Right ventricle myocardium inferior (tissue), 1 donor: ENCODE measurements at places on chromosomes 12 and 14.
A peak's percentile ranks its signal among the peaks of the same experiment; 100 is the strongest.

- no peak for DNase-seq
These were observed 31.5 kb upstream of the LMNTD1 start for GRCh38 chr12:25584596-25584995.

- DNase-seq: no peak
These were observed 14.4 kb upstream of the HIP1R start for GRCh38 chr12:122820838-122821271.

- DNase-seq: no peak
These were observed 43.0 kb upstream of the GSG1 start for GRCh38 chr12:13146336-13146938.

DNA sequence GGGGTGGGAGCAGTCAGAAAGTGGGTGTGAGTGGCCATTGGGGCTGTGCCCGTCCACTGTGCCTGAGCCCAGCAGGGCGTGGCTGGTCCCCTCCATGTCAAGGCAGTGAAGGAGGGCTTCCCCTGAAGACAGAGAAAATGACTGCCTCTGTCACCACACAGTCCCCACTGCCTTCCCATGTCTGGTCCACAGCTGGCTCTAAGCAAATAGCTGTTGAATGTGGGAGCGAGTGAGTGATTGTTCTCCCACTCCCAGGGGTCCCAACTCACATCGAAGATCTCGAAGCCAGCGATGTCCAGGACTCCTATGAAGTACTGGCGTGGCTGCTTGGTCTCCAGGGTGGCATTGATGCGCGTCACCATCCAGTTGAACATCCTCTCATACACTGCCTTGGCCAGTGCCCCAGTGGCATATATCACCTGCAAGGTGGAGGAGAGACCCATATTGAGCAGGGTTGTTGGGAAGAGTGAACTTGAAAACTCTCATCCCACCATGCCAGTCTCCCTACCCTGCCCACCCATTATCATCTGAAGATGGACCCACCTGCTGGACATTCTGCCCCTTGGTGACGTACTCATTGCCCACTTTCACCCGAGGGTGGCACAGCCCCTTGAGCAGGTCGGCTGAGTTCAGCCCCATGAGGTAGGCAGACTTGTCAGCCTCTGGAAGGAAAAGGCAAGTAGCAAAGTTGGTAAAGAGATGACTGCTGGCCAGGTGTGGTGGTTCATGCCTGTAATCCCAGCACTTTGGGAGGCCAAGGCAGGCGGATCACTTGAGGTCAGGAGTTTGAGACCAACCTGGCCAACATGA is 6.6 kb downstream of the MYH7 start:
- DNase-seq: no peak

DNA sequence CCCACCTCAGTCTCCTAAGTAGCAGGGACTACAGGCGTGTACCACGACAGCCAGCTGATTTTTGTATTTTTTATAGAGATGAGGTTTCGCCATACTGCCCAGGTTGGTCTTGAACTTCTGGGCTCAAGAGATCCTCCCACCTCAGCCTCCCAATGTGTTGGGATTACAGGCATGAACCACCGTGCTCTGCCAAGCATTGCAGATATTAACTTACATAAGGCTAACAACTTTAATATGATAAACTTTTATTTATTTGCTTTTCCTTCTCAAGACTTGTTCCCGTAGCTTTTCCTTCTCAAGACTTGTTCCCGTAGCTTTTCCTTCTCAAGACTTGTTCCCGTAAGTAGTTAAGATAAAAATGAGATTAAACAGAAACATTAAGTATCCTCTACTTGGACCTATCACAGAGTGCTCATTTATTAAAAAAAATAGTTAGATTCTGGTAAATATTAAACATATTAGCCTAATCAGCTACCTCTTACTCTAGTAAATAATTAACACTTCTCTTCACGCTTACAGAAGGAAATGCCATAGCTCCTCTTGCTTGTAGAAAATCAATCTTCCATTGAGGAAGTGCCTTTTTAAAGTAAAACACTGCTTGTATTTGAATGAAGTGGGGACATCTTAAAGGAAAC is 157.7 kb upstream of the KITLG start:
- DNase-seq: no peak

- no peak for DNase-seq
These were observed 276.5 kb downstream of the TMEM132C start for GRCh38 chr12:128543460-128543859.

GRCh38 chr12:15544589-15544988 is 222.3 kb downstream of the PTPRO start:
- no peak for DNase-seq

- no peak for DNase-seq
These were observed 49.2 kb downstream of the PSMA6 start for GRCh38 chr14:35341454-35341750.

DNA sequence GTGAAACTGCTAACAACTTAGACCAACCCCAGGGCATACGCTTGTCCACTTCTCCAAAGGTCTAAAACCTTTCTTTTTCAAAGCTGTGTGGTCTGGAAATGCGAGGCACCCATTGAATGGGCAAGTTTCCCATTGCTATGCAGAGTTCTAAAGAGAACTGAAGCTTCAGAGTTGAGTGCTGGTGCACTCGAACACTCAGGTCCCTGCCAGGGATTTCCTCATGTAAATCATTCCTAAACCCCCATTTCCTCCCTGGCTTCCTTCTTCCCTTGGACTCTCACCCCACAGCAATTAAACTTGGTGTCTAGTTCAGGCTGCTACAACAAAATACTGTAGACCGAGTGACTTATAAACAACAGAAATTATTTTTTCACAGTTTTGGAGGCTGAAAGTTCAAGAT is 2.2 kb upstream of the PXN start:
- no peak for DNase-seq

DNA sequence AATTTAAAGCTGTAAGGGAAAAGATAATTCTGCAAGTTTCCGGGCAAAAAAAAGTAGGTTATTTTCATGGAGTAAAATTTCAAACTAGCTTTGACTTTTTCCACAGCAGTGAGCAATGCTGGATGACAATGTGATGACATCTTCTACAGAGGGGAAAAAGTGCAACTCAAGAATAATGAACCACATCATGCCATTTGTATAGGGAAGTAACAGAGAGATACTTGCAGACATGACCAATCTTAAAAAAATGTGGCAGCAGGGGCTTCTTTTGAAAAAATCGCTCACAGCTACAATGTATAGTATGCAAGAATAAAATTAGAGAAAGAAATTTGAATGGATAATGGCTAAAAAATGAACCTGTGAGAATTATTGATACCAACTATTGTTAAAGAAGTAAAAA is 115.5 kb downstream of the DHRS2 start:
- no peak for DNase-seq

DNA sequence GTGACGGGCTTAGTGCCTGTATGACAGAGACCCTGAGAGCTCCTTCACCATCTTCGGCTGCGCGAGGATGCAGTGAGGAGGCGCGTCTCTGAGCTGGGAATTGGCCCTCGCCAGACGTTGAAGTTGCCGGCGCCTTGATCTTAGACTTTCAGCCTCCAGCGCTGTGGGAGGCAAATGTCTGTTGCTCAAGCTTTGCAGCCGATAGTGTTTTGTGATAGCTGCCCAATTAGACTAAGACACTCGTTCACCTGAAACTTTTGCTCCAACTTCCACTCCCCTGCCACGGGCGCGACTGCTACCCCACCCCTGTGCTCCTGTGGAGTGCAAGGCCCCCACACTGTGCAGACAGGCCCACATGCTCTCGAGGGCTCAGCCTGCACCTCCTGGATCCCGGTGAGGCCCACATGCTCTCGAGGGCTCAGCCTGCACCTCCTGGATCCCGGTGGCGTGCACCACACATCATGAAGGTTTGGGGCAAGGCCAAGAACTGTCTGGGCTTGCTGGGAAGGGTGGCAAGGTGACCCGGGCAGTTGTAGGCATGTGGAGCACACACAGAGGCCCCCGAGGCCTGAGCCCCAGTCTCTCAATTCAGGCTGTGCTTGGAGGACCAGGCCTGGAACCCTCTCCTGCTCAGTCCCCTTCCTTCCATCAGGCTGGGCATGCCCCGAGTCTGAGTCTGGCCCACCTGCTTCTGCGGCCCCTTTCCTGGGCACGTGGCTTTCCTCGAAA is 324.6 kb downstream of the TMEM121 start:
- no peak for DNase-seq

DNA sequence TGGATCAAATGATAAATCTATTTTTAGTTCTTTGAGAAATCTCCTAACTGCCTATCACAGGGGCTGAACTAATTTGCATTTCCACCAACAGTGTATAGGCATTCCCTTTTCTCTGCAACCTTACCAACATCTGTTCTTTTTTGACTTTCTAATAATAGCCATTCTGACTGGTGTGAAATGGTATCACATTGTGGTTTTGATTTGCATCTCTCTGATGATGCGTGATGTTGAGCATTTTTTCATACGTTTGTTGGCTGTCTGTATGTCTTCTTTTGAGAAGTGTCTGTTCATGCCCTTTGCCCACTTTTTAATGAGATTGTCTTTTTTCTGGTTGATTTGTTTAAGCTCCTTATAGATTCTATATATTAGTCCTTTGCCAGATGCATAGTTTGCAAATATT is 67.1 kb downstream of the IFNG-AS1 start:
- no peak for DNase-seq

GRCh38 chr12:123233505-123234308 is 471 bp downstream of the MTRFR start:
- no peak for DNase-seq

- DNase-seq: no peak
These were observed 18.3 kb downstream of the DYRK4 start for GRCh38 chr12:4580281-4580688.

DNA sequence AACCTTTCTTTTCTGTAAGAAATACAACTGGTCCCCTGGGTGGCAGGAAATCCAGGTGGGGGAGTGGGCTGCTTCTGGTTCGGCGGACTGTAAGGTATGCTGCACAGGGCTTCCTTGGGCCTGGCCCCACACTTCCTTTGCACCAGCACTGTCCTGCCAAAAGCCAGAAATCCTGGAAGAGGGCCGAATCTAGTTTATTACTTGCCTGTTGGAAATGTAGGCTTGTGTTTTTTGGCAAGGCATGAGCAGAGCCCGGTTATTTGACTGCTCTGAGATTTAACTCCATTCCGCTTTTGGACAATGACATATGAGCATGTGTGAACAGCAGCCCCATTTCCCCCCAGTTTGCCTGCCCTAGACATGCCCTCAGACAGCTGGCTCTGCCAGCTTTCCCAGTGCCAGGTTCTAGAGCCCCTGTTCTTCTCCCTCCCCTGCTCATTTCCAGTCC is 86.6 kb downstream of the BORCS5 start:
- peak; percentile 70 for DNase-seq

GRCh38 chr12:90839346-90839745 is 115.6 kb downstream of the CCER1 start:
- no peak for DNase-seq

DNA sequence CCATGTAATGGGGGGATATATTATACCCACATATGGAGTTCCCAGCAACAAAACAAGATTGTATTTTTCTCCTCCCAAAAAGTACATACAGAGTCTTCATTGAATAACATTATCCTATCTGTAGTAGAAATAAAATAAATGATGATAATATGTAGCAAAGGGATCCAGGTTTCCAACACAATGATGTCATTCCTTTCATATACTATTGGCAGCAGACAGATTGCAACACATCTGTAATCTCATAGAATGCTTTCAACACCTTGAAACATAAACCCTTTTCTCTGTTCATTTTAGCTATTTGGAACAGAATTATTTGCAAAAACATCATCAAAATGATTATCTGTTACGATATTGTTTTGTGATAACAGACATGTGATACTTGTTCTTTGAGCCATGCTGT is 317.6 kb downstream of the DPF3 start:
- DNase-seq: no peak

GRCh38 chr12:130087222-130087621 is 75.0 kb upstream of the FZD10 start:
- DNase-seq: no peak

- no peak for DNase-seq
These were observed 40.1 kb upstream of the COL2A1 start for GRCh38 chr12:48044396-48044795.

DNA sequence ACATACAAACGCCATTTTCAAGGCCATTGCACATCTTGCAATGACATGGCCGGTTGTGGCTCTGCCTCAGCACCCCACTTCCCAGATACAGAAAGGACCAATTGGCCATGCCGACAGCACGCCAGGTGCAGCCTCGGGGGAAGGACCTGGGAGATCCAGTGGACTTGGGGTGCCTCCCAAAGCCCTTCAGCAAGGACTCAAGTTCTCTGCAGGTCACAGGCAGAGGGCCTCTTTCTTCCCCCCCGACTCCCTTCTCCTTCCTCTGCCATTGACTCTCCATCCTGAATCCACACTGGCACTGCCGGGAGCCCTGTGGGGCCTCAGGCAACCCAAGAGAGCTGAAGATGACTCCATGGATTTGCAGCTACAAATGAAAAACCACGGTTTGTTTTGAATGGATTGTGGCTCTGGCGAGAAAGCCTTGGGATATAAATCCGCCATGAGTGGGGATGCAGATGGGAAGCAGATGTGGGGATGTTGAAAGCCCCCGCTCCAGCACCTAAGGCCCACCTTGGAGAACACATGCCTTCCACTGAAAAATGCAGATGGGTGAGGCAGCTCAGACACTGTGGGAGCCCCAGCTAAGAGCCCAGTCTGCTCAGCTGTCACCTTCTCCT is 35.1 kb upstream of the LTBP2 start:
- no peak for DNase-seq

- DNase-seq: no peak
These were observed 129.4 kb downstream of the KICS2 start for GRCh38 chr12:64092507-64093196.

DNA sequence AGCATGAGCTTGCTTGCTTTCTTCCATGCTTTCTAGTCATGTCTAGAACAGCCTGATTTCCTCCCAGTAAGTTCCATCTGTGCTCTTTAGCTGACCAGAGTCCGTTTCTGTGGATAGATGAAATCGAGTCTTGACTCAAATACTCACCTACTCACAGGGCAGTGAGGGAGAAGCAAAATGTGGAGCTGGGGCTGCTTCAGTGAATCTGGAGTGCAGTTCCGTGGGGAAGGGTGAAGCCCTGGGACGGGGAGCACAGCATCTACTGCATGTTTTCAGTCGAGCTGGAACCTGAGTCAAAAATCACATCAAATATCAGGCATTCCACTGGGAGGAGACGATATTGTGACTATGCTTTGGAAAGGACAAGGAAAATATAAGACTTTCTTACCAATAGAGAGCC is 70.3 kb upstream of the PRMT8 start:
- no peak for DNase-seq

DNA sequence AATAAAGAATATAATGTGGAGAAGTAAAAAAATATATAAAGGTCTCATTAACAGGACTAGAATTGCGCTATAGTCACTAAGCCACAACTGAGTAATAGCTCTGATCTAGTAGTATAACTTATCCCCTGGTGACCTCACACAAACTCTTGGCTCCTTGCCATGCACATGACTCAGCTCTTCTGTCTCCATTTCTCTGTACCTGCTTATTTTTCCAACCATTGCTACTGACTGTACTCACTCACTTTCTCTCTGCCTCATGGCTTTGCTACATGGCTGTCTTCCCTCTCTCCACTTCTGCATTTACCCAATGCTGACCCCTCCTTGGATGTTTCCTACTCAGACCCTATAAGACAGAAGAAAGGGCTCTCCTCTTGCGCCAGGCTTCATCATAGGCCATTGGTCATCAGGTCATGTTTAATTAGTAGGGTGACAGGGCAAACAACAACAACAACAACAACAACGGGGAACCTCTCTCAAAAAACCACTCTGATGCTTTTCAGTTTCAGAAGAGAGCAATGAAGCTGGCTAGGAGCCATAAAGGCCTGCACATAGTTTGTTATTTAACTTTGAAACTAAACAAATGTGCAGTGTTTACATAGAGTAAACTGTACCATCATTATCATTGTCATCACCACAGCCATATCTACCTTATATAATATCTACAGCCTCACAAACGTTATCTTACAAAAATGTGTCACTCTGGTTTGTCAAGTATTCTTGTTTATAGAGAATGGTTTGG is 25.6 kb upstream of the KRAS start:
- no peak for DNase-seq

- DNase-seq: no peak
These were observed 32.9 kb upstream of the AMIGO2 start for GRCh38 chr12:47112679-47113078.
